Stimulated activated CD8-positive, alpha-beta memory T cell treated with anti-CD3 and anti-CD28 coated beads, Interleukin-15, amount 100 ng/mL, for 1 hour (primary cell): ENCODE measurements at places on chromosomes 7 and 10.
A peak's percentile ranks its signal among the peaks of the same experiment; 100 is the strongest.

GRCh38 chr10:79937701-79938151, 11.2 kb downstream of the SFTPD start:
- DNase-seq = no peak

- no peak for DNase-seq
Observed at GRCh38 chr7:83806538-83806937, 157.6 kb upstream of the SEMA3E start.

DNA sequence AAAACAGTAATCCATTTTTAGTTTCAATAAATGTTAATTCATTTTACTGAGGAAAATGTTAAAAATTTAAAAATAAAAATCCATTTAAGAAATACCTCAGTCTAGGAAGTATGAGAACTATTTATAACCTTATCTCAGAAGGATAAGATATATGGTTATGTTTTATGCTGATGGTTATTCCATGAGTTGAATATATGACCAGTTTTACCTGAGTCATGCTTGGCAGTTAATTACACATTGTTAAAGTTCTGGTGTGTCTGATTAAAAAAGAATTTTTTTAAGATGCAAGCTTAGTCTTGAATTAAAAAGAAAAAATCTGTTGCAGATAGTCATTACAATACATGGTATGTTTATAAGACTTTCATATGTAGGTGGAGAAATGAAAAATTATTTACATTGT, 191.7 kb downstream of the ARL4A start:
- DNase-seq = no peak

GRCh38 chr7:1284743-1285458, 52.2 kb downstream of the UNCX start:
- DNase-seq = no peak

DNA sequence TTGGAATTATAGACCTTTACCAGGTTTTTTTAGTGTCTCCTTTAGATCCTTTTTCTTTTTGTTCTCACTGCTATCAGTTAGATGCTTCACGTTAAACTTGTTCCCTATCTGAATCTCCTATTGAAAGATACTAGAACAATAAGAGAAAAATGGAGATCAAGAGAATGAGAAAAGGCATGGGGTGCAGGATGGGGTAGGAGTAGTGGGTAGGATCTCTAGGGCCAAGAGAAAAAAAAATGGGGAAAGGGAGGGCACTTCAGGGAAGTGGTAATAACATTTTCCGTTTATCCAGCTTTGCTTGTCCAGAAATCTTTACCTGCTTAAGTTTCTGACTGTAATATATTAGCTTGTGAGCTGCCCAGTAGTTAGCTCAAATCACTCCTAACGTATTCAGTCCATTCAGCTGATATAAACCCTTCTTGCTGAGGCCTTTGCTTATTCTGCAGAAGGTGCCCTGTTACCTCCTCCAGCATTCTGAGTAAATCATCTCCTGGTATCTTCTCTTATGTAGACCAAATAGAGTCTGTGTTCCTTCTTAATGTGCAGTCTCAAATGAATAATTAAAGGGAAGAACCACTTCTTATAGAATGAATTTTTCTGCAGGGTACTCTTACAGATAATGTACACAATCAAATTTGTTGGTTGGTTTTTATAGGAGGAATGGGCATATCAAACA, 69.7 kb downstream of the ZNRF2 start:
- no peak for DNase-seq

DNA sequence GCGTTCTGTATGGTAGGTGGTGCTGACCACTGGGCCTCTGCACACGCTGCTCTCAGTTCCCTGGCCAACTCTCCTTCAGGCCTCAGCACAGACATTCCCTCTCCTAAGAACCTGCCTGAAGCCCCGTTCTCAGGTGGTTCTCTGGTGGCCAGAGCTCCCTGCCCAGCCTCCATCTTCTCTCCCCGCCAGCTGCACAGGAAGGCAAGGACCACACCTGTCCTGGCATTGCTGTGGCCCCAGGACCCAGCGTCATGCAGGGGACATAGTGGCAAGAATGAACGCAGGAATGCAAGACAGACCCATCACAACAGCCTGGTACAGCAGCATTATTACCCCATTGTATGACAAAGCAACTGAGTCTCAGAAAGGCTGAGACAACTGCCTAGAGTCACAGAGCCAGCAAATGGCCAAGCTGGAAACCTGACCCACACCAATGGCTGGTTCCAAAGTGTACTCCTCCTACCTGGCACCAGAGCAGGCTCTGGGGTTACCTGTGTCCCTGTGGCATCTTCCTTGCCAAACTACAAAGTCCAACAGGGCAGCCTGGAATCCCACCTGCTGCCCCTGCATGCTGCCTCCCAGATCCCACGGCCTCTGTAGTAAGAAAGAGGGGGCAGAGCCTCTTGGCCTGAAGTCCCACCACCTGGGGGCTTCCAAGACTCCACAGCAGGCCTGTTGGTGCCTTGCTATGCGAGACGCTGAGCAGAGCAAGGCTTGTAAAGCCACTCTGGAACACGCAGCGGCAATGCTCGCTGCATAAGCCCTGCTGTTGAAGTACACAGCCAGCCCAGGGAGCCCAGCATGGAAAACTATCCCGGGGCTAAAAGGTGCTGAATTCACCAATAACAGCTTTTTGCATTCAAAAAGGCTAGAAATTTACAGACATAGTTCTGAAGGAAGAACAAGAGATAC, 73.3 kb downstream of the CHST15 start:
- no peak for DNase-seq

- DNase-seq = no peak
Observed at GRCh38 chr7:87598234-87599009, 2.3 kb downstream of the ABCB1 start.

DNA sequence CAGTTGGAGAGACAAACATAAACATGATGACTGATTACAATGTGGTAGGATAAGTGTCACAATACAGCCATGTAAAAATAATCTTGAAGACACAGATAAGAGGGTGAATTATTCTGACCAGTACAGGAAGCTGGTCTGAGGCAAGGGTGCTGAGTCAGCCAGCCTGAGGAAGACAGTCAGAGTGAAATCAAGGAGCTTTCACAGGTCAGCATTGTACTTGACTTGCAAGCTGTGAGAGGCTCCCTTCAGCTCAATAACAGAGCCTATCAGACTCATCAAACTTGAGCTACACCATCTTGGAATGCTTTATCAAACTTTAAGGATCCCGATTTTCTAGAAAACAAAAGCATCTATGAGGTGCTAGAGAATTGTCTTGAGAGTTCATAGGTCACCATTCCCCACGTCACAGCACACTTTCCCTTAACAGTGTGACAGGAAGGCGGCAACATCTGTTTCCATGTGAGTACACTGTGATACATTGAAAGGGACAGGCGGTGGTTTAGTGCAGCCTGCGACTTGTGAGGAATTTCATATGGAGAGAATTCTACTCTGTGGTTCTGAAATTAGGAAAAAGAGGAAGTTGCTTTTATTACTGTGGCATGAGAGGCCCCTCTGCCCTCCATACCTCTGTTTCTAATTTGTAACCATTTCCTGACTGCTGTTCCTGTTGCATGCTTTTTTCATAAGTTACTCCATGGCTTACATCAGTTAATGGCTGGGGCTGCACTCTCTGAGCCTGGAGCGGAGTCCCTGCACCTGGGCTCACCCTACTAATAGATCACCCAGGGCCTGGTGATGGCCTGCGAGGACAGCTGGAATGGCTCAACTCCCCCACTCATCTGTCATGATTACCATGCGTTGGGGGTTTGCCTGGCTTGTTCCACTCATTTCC, 417.1 kb downstream of the SUGCT start:
- no peak for DNase-seq

GRCh38 chr7:37431413-37431812, 17.3 kb downstream of the ELMO1 start:
- no peak for DNase-seq

DNA sequence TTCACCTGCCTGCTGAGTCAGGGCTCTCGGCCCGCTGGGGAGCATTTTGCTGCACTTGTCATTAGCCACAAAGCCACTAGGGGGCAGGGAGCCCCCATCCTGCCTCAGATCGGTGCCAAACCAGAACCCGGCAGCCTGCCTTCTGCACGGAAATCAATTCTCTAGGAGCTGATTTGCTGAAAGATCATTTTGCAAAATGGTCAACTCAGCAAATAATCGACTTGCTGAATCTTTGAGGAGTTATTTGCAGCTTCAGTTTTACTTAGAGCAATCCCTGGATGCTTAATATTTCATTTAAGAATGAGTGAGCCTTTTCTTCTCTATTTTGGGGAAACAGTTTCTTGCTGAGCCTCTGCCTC, 1.7 kb upstream of the GIMAP8 start:
- DNase-seq = peak; percentile 76

GRCh38 chr7:82442492-82443035, 1.0 kb downstream of the CACNA2D1 start:
- no peak for DNase-seq

- no peak for DNase-seq
Observed at GRCh38 chr10:43772171-43772570, 123.5 kb upstream of the ZNF32 start.

DNA sequence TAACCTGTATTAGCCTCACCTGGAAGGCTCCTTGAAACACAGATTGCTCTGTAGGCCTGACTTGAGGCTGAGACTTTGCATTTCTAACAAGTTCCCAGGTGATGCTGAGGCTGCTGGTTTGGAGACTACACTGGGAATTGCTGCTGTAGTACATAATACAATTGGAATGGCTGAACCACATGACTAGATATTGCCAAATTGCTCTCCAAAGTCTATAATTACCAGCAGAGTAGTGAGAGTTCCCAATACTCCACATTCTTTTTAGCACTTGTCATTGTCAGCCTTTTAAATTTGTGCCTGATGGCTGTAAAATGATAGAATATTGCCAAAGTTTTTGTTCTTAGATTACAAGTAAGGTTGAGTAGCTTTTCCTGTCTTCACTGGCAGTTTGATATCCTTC, 39.9 kb downstream of the PLEKHA8 start:
- no peak for DNase-seq

DNA sequence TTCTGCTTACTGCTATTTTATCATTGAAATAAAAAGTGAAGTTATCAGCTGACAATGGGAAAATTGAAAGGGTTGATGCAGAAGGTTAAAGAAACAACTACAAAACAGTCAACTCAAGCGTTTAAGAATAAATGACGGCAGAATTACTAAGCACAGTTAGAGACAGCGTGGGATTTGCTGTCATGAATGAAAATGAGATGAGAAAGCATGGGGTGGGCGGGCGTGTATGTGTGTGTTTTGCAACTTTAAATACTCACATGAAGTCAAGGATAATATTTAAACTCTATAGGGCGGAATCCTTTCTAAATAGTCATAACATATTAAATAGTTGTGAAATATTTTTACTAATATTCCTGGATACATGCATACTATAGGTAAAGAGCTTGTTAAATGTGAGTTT, 450.8 kb downstream of the ETV1 start:
- DNase-seq = no peak
